Activated T-helper 1 cell treated with Interleukin-2 at 50 U/mL for 16 hours (primary cell): ENCODE measurements at places on chromosomes 4 and X.
A peak's percentile ranks its signal among the peaks of the same experiment; 100 is the strongest.

DNA sequence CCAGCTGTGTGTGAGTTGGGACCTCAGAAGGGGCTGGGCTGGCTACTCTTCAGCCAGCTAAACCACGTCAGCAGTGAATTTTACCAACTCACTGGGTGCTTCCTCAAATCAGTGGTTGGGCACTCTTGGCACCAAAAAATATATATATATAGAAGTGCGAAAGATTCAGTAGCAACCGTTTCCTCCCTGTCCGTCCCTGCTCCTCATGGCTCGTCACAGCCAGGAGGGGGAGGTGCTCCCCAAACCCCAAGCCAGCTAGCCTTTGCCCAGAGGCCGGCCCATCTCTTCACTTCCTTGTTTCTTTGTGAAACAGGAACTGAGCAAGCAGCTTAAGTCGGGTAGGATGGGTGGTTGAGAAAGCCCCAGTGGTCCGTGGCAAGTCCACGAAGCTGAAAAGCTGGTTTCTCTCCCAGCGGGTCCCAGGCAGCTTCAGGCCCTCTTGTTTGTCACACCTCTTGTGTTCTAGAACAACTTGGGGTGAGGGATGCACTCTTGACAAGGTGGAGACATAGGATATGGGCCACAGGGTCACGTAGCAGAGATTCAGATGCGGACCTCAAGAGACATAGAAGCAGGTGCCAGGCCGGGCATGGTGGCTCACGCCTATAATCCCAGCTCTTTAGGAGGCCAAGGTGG lies 6.8 kb upstream of the SASH3 start:
- DNase-seq, result no peak

GRCh38 chrX:576904-577560 lies 53.6 kb upstream of the SHOX start:
- no peak for DNase-seq

GRCh38 chrX:129013574-129013973 lies 509.7 kb downstream of the SMARCA1 start:
- no peak for DNase-seq

DNA sequence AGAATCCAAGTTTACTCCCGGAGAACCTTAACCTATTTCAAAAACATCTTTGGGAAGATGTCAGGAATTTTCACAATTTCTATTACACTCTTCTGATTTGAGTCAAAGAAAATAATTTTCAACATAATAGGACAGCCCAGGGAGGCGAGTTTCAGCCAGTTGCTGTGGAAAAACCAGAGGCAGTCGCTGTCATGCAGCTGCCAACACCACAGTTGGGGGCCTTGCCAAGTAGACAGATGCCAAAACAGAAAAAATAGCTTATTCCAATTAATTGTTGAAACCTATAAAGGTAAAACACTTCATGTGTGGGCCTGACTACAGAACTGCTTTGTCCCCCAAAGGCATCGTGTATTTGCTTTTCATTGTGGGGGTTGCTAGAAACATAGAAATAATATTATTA lies 225.8 kb downstream of the DMD start:
- DNase-seq, result no peak

DNA sequence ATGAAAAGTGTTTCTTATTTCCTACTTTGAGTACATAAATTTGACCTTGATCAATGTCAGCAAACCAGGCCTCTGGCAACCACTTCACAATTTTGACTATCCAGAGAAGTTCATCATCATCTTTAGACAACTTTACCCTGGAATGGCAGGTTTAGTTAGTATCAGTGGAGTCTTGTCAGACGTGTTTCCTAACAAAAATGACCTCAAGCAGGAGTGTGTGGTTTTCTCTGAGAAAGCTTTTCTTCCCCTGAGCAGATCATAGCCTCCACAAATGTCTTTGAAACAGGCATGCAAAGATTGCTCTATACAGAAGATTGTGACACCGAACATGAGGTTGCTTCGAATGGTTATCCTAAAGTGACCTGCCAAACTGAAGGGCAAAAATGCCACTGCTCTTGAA lies 642.3 kb downstream of the RPA4 start:
- DNase-seq, result no peak

DNA sequence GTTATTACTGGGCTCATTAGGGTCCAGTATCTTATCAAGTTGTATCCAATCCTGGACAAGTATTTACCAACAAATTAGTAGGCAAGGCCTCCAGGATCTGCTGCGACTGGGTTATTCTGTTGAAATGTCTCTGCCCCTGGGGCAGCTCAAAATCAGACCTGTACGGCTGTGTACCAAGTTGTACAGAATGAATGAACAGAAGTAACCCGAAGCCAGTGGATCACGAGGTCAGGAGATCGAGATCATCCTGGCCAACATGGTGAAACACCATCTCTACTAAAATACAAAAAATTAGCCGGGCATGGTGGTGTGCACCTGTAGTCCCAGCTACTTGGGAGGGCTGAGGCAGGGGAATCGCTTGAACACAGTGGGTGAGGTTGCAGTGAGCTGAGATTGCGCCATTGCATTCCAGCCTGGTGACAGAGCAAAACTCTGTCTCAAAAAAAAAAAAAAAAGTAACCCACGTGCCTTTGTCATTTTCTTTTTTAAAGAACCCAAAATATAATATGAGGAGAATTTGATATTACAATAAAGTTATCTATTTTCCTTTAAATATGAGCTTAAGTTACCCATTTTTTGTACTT lies 127.3 kb downstream of the CBR4 start:
- DNase-seq, result no peak

GRCh38 chr4:61533140-61533539 lies 333.0 kb downstream of the ADGRL3 start:
- DNase-seq, result no peak

DNA sequence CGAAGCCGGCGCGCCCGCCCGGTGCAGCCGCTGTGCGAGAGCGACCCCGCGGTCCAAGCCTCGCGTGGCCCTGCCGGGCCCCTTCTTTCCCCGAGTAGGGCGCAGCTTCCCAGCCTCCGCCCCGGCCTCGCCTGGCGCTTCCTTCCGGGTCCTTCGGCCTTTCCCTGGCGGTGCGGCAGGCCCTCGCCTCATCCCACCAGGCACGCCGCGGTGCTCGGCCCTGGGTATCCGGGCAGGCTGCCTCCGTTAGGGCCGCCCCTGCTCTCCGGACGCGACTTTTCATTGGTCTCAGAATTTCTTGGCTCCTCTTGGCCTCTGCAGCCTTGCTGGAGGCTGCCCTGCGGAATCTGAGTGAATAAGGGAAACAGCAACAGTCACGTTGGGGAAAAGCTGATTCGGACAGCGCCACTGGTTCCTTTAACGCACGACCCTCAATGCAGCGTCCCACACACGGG lies 429 bp downstream of the UVSSA start:
- peak; percentile 22 for DNase-seq

- DNase-seq, result no peak
These were observed 954.3 kb downstream of the PCDH7 start for GRCh38 chr4:31674313-31674947.

- DNase-seq, result no peak
These were observed 121.6 kb upstream of the PUDP start for GRCh38 chrX:7269589-7269988.

- DNase-seq, result peak; percentile 82
These were observed 618 bp downstream of the DDX3X start for GRCh38 chrX:41334363-41335197.

DNA sequence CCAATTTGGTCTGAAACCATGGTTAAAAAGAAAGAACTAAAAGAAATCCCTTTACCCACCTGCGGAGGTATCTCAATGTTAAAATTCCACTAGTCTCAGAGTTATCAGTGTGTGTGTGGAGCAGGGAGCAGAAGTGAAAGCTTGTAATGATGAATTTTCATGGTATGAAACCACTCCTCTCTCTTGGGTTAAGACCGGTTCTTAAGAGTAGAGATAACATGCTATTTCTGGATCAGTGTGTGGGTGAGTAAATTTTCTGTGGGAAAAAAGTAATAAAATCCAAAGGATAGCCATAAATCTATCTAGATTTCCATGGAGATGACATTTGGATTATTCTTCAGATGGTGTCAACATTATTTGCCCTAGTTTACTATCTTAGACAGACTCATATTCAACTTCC lies 3.2 kb downstream of the FGF13 start:
- DNase-seq, result no peak

DNA sequence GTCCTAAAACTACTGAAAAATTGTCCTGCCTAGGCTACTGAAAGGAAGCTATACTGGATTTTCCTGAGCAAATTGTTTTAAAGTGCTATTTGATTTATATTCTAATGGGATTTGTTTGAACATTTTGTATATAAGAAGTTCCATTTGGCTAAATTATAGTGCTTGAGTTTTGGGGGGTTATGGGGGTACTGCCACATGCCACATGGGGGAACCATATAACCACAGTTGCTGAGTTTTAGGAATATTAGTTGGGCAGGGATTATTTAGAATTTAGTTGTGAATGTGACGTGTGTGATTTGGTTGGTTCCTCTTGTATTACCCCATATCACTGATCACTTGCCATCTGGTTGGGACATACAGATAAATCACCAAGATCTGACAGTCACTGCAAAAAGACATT lies 224.5 kb upstream of the TAPT1 start:
- DNase-seq, result no peak

DNA sequence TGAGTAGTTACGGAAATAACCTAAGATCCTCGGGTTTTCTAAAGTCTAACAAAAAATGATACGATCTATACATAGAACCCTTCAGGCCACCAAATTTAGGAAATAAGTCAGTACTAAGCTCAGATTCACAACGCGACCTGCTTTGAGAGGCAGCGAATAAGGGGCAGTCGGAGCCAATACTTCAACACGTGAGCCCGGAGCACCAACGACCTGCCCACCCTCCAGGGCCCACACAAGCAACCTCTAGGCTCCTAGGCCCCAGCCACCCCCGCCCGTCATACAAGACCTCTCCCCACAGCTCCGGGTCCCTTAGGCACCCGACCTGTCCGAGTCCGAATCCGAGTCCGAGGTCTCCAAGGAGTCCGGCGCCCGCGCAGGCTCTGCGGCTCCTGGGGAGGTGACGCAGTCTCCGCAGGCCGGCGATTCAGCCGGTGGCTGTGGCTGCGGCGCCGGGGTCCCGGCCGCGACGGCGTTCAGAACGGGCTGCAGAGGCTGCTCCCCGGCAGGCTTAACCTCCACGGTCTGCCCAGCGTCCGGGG lies 580 bp downstream of the NAF1 start:
- peak; percentile 14 for DNase-seq
